Stimulated activated CD4-positive, alpha-beta T cell treated with anti-CD3 and anti-CD28 coated beads, Interleukin-12 subunit alpha, Interleukin-12 subunit beta, amount 100 ng/mL, for 4 hours (primary cell): ENCODE measurements at places on chromosomes 11 and 22.
A peak's percentile ranks its signal among the peaks of the same experiment; 100 is the strongest.

- DNase-seq = peak; percentile 70
Observed at GRCh38 chr22:39661842-39662685, 91.5 kb downstream of the CACNA1I start.

GRCh38 chr11:80621871-80622270 lies 1181.0 kb upstream of the TENM4 start:
- DNase-seq = no peak

GRCh38 chr11:13260201-13260962 lies 17.2 kb upstream of the BMAL1 start:
- DNase-seq = no peak

DNA sequence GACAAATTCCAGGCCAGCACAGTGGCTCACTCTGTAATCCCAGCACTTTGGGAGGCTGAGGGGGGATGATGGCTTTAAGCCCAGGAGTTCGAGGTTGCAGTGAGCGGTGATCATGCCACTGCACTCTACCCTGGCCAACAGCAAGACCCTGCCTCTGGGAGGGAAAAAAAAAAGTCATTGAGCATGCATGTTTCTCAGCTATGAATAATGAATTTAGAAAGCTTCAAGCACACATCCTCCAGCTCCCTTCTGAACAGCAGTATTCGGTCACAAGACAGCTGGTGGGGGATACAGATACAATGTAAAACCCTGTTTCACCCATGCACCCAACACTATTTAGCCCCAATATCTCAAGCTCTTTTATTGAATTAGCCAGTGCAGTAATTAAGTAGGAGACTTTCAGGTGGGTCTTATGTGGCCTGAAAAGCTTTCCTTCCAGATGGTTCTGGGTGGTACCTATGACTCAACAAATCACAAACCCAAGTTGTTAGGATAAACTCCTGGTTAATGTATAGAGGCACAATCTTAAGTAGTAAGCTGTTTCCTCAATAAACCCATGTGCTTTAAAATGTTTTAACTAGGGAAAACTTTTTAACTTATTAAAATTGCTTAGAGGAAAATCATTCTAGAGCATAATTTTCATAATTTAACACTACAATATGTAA lies 13.4 kb downstream of the PRDM10 start:
- no peak for DNase-seq

DNA sequence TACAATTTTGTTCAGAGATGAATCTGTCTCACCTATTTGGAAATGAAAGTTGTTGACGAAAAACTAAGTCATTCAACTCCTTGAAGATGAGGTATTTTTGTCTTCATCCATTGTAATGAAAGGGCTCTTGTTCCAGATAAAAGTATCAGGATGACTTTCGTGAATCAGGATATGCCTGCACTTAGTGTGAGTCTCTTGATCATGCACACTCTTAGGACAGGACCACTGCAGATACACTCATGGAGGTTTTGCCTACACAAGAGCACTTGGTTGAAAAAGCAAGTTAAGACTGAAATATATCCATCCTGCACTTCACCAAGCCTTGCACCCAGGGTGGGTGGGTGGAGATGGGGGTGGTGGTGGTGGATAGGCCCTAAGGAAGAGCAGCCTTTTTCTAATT lies 120.8 kb upstream of the MTMR2 start:
- no peak for DNase-seq
